ENCODE measurements at places on chromosomes 2 and 18.

DNA sequence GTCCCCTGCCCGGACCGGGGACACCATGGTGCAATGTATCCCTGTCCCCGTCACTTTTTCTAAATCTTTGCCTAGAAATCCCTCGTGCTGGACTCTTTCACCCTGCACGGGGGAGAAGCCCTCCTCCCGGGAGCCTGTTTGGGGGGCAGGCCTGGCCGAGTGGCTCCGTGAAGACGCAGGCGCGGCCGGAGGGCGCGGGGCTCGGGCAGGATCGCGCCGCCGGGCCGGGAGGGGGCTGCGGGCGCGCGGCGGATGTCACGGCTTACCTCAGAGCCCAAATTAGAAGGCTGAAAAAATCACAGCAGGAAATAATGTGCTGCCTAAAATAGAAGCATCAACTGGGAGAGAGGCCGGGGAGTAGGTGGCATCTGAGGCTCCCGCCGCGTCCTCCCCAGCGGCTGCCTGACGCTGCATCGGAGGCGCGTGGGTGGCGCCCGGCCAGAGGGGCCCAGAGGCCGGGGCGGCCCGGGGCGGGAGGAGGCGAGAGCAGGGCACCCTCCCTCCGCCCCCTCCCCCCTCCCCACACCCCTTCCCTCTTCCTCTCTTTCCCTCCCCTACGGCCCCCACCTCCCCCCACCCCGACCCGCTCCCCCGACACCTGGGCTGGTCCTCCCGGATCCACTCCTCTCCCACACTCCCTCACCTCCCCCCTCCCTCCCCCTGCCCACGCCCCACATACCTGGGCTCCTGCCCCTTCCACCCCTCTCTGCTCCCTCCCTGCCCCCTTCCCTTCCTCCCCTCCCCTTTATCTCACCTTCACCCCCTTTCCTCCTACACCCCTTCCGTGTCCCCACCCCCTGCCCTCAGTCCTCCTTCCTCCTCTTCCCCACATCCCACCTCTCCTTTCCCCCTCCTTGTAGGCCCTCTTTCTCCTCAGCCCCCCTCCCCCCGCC lies 51.9 kb downstream of the SLC4A1AP start:
- DNase-seq: peak; percentile 15

DNA sequence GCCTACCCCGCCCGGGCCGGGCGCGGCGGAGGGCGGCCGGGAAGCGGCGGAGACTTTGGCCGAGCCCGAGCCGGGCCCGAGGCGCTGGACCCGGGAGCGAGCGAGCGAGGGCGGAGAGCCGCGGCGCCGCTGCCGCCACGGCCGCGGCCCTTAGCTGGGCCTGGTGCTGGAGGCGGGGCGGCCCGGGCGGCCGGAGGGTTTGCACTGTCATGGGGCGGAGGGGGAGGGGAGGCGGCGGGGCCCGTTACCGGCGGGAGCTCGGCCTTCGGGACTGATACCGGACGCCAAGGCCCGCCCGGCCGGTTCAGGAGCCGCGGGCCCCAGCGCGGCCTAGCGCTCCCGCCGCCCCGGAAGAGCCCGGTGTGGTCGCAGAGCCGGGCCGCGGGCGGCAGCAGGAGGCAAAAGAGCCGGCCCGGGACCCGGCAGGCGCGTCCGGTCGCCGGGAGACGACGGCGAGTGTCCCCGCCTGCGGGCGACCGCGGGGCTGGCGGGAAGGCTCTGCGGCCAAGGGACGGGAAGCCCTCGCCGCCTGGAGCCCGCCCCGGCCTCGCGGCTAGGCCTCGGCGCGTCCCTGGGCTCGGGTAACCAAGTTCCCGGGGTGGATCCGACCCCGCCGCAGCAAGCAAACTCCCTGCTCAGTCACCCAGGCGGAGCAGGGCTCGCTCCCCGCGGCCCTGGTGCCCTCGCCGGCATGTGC lies 697 bp downstream of the KCMF1 start:
- DNase-seq: peak; percentile 27

DNA sequence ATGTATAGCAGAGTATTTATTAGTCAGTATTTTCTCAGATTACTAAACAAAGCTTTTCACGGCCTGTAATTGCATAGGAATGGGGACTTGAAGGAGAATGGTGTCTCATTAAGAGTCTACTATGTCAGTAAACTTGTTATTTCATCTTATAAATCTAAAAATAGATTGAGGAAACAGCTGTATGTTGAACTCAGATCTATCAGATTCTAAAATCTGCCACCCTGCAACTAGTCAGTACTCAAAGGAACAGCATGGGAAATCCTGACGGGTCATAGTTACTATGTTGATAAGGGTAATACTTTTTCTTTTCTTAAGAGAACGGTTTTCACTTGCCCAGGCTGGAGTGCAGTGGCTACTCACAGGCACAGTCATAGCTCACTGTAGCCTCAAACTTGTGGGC lies 70.2 kb upstream of the EMILIN2 start:
- DNase-seq: no peak

DNA sequence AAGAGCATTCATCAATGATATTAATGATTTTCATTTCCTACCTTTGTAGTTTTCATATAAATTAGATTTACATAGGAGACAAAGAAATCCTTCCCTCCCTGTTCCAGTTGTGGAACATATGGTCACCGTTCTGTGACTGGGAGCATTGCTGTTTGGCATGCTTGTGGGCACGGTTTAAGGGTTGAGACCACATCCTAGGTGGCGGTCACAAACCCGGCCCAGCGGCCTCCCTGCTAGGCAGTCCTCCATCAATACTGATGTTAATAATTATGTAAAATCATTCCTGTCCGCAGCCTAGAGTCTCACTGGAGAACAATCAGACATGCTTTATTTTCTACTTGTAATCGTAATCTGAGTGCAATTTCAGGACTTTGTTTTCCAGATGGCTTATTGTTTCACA lies 117.9 kb downstream of the AGAP1 start:
- DNase-seq: no peak

DNA sequence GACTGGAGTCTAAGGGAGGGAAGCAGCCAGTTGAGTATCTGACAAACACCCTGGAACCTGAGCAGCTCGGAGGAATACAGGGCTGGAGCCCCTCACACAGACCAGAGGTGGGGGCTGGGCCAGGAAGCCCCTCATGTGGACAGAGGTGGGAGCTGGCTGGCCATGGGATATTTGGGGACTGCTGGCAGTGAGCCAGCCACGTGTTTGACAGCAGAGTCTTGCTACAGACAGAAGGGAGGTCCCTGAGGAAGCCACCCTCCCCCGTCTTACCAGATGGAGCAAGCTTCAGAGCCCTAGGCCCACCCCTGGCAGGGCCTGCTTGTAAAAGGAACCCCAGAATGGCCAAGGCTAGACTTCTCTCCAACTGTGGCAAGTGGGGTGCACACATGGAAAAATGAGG lies 3.6 kb upstream of the MTERF4 start:
- DNase-seq: no peak

DNA sequence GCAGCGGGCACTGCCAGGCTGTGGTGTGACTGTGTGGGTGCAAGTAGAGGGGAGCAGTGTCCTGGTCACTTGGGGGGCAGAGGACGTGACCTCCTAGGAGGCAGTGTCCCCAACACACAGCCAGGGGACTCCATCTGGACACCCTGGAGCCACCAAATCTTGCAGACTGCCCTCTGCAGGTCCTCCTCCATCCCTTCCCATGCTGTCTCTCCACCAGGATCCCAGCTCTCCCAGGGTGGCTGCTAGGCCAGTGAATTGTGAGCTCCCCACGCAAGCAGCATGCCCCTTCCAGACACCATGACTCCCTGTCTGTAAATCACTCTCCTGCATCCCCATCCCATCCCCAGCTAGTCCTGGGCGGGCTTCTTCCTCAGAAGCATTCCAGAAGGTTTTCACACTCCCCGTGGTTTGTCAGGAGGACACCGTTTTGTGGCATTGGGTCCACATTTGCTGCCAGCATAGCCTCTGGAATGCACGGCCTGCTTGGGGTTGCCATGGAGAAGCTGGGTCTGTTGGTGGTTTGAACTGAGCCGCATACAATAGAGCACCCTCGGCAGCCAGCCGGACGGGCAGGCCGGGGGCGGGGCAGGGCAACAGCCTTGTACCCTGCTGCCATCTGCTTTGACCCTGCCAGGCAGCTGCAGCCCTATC lies 210.7 kb downstream of the KLHL29 start:
- no peak for DNase-seq

GRCh38 chr18:60044290-60045006 lies 144.7 kb downstream of the PMAIP1 start:
- DNase-seq: no peak

GRCh38 chr2:71469403-71470398 lies 16.3 kb downstream of the DYSF start:
- no peak for DNase-seq

- no peak for DNase-seq
These were observed 57.2 kb downstream of the MAP4K3 start for GRCh38 chr2:39379643-39380524.

DNA sequence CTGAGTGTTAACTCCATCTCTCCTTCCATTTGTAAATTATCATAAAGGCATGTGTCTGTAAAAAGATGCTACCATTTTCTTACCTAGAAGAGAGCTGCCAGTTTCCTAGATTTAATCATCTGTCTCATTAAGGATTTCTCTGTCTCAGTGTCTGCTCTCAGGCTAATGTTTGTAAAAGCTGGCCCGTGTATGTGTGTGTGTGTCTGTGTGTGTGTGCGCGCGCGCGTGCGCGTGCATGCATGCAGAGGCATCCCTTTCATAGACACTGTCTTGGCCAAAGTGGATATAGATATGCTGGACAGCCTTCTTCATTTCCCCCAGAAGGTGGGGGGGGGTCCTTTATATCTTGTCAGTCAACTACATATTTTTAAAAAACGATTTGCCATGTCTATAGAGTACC lies 18.9 kb downstream of the MGAT5 start:
- DNase-seq: no peak

GRCh38 chr2:75582840-75583239 lies 22.1 kb upstream of the EVA1A start:
- DNase-seq: no peak

DNA sequence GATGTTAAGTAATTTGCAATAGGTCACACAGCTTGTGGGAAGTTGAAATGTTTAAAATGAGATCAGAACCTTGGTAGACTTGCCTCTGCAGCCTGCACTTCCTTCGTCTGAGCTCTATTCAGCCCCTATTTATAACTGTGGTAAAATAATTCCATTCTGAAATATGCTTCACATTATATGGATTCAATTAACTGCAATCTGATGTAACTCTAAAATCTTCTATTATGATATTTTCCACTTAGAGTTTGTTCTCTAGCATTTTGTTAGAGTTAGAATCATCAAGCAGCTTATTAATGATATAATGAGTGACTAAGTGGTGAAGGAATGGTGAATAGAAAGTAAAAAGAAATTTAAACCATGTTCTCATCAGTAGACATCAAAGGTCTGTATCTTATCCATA lies 139.6 kb upstream of the ARHGAP28 start:
- DNase-seq: no peak

DNA sequence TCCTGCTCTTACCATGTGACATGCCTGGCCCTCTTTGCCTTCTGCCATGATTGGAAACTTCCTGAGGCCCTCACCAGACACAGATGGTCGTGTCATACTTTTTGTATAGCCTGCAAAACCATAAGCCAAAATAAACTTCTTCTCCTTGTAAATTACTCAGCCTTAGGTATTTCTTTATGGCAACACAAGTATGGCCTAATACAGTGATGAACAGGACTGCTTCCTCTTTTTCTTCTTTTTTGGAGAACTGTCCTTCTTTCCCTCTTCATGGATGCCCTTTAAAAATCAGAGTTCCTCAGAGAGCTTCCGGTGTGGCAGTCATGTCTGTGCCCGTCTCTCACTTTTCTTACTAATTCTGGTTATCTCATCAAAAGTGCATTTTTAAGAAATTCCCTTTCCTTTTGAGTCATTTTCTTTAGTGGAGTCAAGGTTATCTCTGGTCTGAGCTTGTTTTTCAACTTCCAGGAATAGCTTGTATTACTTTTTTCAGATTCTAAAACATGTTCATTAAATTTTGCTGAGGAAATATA lies 9.2 kb upstream of the IL1A start:
- DNase-seq: no peak

DNA sequence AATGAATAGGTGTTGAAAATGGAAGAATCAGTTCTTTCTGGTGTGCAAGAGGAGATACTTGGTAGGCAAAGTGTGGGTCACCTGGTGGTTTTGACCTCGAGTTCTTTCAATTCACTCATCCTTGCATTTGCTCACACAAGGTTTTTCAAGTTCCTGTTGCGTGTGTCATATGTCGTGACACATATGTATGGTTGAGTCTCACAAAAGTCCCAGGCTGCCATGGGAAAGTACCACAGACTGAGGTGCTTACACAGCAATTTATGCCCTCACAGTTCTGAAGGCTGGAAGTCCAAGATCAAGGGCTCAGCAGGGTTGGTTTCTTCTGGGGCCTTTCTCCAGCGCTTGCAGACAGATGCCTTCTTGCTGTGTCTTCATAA lies 64.4 kb downstream of the NCK2 start:
- DNase-seq: no peak

DNA sequence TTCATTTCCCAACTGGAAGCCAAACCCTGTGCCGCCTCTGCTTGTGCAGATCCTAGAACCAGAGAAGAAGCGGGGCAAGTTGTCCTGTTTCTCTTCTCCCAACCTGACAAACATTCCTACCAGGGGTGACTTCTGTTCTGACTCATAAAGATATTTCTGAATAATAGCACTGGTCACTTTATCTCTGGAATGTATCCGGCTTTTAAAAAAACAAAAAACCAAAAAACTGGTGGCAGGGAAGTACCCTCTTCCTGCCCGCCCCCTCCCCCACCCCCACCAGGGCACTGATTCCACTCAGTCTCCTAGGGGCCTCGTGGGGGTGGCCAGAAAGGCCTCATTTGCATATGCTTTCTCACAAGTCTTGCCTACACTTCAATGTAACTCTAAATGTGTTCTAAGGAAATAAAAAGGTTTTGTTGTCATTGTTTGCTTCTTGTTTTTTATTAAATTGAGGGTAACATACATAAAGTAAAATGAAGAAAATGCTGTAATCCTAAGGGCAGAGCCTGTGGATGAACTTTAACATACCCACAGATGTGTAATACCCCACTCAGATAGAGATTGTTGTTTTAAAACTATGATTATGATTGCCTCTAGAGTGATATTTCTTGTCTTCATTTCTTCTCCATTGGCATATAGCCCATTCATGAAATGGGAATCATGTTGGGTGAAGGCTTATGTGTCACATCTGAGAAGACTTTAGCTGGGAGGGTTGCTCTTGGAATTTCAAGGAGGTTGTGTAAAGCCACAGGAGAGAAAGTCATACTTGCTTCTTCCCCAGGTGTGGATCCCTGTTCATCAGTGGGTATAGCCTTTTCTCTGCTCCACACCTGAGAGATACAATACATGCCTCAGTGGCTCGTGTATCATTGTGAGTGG lies 5.3 kb upstream of the FOSL2 start:
- DNase-seq: no peak

GRCh38 chr2:165086337-165086736 lies 117.5 kb downstream of the SCN3A start:
- DNase-seq: no peak

GRCh38 chr2:43266711-43267111 lies 40.3 kb upstream of the ZFP36L2 start:
- DNase-seq: no peak

GRCh38 chr2:232476791-232477190 lies 10.8 kb downstream of the ECEL1 start:
- DNase-seq: no peak

GRCh38 chr2:101187131-101187530 lies 35.9 kb upstream of the TBC1D8 start:
- no peak for DNase-seq

- DNase-seq: no peak
These were observed 39.5 kb upstream of the TANC1 start for GRCh38 chr2:158928965-158929364.
